Prostate gland (tissue), 2 donors: ENCODE measurements at places on chromosomes 2 and 18. TPM values are rescaled to one million over a fixed set of nuclear protein-coding genes. Genes with fewer than 3 reads are reported as not detected.

GRCh38 chr2:139529080-139529479 is 748.9 kb upstream of the NXPH2 start:
- no peak overlapping the region for H3K4me3 ChIP-seq
- no peaks in the 10 kb centered on the region for H3K4me1 ChIP-seq
- no peak for DNase-seq

The DSG3 gene
- total RNA-seq = 1.3 TPM

GRCh38 chr2:215749092-215749957 is 264.0 kb downstream of the MREG start:
- H3K4me1 ChIP-seq = no peaks in the 10 kb centered on the region
- no peaks in the 10 kb centered on the region for H3K36me3 ChIP-seq
- no peak for DNase-seq
- no peak overlapping the region for H3K4me3 ChIP-seq
- H3K27me3 ChIP-seq = no peaks in the 10 kb centered on the region

GRCh38 chr2:50727636-50728339 is 304.1 kb downstream of the NRXN1 start:
- H3K36me3 ChIP-seq = no peaks in the 10 kb centered on the region
- no peak overlapping the region for H3K27ac ChIP-seq
- DNase-seq = no peak

- no peaks in the 10 kb centered on the region for H3K4me1 ChIP-seq
- no peak overlapping the region for H3K27ac ChIP-seq
- H3K4me3 ChIP-seq = no peak overlapping the region
Measured at GRCh38 chr2:170744248-170745002, 25.8 kb upstream of the ERICH2 start.

DNA sequence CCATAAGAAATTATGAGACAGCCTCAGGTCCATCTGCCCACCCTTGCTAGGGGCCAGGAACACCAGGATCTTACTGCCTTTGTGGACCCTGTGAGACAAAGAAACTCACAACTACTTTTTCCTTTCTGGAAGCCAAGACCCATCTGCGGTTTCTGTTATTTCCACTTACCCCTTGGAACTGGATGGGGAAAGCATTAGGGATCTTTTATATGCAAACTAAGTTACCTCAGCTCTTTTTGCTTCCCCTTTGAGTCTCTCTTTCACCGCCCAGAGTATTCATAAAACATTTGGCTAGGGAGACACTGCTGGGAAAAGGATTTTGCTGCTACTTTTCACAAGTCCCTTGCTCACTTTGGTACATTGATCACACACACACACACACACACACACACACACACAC is 95.7 kb downstream of the ZNF385B start:
- no peaks in the 10 kb centered on the region for H3K4me1 ChIP-seq
- no peaks in the 10 kb centered on the region for H3K27me3 ChIP-seq
- no peak overlapping the region for H3K4me3 ChIP-seq
- H3K36me3 ChIP-seq = no peaks in the 10 kb centered on the region
- no peak for DNase-seq

The TUBB8B gene
- total RNA-seq = 1.0 TPM

DNA sequence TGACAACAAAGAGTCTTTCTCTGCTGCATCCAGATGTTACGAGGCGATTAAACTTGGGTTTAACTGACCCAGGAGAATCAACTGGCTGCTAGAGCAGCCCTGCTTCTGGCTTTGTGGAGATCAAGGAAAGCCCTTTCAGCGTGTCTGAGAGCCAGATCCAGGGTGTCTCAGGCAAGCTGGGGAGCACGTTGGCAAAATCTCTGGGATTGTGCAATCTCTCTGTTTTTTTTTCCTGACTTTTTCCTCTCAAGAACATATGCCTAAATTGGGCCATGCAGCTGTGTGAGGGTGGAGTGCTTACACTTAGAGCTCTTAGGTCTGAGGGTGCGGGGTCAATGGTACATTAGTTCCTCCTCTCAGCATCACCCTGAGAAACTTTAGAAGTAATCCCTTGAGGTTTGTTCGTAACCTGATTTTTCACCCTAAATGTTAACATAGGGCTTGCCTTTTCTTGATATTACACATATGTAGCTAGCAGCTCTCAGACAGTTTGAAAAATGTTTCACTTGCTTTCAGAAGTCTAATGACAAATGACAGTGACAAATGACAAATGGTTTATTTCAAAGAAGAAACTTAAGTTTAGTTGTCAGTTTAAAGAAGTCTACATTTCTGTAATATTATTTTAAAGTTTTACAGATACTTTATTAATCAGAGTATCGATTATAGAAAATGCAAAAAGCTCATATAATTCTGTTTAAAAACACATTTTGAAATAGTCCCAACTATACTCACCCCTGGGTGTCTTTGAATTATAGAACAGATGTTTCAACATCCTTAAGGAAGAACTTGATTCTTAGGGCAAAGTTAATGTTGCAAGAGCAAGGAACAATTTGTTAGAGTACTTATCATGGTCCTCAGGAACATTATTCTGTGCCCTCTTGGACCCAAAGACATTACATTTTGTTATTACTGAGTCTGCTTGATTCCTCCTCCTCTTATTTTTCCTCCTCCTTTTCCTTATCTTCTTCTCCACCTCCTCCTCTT is 38.4 kb upstream of the ZSWIM2 start:
- no peaks in the 10 kb centered on the region for H3K36me3 ChIP-seq
- no peak for DNase-seq
- H3K27ac ChIP-seq = no peak overlapping the region
- H3K27me3 ChIP-seq = no peaks in the 10 kb centered on the region
- no peak overlapping the region for H3K4me3 ChIP-seq

DNA sequence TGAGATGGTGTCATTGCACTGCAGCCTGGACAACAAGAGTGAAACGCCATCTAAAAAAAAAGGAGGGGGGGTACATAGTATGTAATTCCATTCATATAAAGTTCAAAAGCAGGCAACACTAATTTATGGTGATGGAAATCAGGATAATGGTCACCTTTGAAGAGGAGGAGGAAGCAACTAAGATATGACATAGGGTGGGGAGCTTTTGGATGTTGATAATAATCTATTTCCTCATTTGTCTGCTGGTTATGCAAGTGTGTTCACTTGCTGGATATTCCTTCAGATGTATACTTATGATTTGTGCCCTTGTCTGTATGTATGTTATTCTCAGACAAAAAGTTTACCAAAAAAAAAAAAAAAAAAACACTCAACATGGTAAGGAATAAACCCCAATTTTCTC is 28.6 kb upstream of the ATIC start:
- no peaks in the 10 kb centered on the region for H3K36me3 ChIP-seq
- H3K27ac ChIP-seq = no peak overlapping the region
- no peak overlapping the region for H3K4me3 ChIP-seq
- no peaks in the 10 kb centered on the region for H3K27me3 ChIP-seq

DNA sequence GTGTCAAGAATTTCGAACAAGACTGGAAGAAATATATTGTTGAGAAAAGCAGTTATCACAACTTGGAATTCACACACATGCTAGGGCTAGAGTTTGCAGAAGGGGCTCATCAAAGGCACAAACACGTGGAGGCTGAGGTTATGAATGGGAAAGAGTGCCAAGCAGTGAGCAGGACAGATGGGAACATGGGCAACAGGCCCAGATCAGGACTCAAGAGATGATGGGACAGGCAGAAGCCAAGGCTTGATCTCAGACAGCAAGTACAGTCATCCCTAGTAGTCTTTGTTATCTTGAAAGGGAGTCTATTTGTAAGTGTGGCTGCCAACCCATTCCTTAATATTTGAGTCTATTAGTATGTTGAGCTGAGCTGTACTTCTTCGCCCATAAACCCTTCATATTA is 22.2 kb upstream of the EPC2 start:
- H3K4me1 ChIP-seq = no peaks in the 10 kb centered on the region
- no peaks in the 10 kb centered on the region for H3K36me3 ChIP-seq
- no peak overlapping the region for H3K27ac ChIP-seq

DNA sequence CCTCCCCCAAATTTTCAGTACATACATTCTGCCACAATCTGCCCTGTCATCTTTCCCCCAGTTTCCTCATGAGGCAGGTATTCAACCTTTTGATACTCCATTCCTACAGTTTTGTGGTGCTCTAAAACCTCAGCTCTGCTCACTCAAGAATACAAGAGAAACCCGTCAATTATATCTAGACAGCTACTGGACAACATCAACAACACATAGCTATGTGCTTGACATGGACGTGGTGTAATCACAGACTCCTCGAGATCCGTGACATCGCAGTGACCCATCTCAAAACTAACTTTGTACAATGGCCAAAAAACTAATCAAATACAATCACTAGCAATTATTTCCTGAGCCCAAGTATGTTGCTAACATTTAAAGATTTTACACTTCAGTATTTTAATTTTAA is 23.6 kb downstream of the WDSUB1 start:
- no peaks in the 10 kb centered on the region for H3K4me1 ChIP-seq
- no peak overlapping the region for H3K27ac ChIP-seq
- DNase-seq = no peak
- H3K36me3 ChIP-seq = no peaks in the 10 kb centered on the region

DNA sequence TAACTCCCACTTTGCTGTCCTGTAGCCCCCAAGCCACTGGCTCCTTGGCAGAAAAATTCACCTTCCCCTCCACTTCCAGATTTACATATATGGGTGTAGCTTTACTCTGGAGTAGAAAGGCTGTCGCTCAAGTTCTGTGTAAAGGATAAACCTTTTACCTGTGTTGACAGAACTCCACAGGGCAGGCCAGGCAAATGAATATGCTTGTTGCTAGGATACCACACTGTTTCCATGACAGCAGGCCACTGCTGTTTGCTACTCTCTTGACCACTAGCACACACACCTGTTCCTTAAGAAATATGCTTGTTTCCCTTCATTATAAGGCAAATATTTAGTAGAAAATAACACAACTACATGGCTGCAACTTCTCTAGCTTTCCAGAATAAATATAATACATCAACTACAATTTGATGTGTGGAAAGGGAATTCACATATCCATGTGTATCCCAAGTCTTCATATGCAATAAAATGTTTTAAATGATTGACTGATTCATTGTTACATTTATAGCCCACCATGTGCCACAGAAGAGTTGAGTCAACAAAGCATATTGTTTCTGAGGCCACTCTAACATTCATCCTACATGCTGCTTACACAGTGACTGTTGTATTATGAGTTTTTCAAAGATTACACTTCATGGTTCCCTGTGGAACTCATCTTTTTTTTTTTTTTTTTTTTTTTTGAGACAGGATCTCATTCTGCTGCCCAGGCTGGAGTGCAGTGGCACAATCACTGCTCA is 56.2 kb upstream of the ROCK1 start:
- no peaks in the 10 kb centered on the region for H3K36me3 ChIP-seq
- H3K27ac ChIP-seq = peak overlapping the region; percentile 69
- DNase-seq = peak; percentile 84
- no peaks in the 10 kb centered on the region for H3K27me3 ChIP-seq
- no peak overlapping the region for H3K4me3 ChIP-seq
- H3K4me1 ChIP-seq = peaks cover 5% of the 10 kb centered on the region

GRCh38 chr2:120395221-120396012 is 49.5 kb downstream of the INHBB start:
- no peak overlapping the region for H3K4me3 ChIP-seq
- H3K27ac ChIP-seq = no peak overlapping the region
- H3K4me1 ChIP-seq = no peaks in the 10 kb centered on the region
- no peak for DNase-seq
- no peaks in the 10 kb centered on the region for H3K36me3 ChIP-seq
- no peaks in the 10 kb centered on the region for H3K27me3 ChIP-seq

DNA sequence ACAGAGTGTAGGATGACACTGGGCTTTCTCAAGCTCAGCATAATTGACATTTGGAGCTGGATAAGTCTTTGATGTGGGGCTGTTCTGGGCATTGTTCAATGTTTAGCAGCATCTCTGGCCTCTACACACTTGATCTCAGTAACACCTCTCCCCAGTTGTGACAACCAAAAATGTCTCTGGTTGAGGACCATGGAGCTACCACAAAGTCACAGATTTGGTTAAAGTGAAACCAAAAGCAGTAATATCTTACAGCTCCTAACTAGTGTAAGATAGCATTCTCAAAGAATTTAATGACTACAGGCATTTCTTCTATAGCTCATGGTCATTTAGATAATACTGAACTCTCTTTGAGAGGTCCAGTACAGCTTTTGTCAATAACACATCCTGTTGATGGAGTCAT is 23.4 kb upstream of the PAX3 start:
- H3K4me3 ChIP-seq = no peak overlapping the region
- H3K36me3 ChIP-seq = no peaks in the 10 kb centered on the region
- peaks cover 4% of the 10 kb centered on the region for H3K4me1 ChIP-seq
- H3K27me3 ChIP-seq = no peaks in the 10 kb centered on the region
- no peak for DNase-seq
- no peak overlapping the region for H3K27ac ChIP-seq

- DNase-seq = no peak
- H3K36me3 ChIP-seq = no peaks in the 10 kb centered on the region
- no peaks in the 10 kb centered on the region for H3K27me3 ChIP-seq
- H3K27ac ChIP-seq = no peak overlapping the region
Measured at GRCh38 chr2:25561136-25561850, 112.1 kb downstream of the DTNB start.

The LTBP1 gene
- 25.9 TPM for total RNA-seq

The SATB2 gene
- 11.8 TPM for total RNA-seq

The ASB18 gene
- total RNA-seq = not detected

The KCTD1 gene
- 24.7 TPM for total RNA-seq

DNA sequence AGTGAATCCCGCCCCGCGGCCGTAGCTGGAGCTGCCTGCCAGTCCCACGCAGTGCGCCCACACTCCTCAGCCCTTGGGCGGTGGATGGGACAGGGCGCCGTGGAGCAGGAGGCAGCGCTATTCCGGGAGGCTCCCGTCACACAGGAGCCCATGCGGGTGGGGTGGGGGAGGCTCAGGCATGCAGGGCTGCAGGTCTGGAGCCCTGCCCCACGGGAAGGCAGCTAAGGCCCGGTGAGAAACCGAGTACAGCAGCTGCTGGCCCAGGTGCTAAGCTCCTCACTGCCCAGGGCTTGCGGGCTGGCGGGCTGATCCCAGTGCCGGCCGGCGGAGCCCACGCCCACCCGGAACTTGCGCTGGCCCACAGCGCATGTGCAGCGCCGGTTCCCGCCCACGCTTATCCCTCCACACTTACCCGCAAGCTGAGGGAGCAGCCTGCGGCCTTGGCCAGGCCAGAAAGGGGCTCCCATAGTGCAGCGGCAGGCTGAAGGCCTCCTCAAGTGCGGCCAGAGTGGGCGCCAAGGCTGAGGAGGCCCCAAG is 1152.8 kb upstream of the CELF4 start:
- H3K4me3 ChIP-seq = no peak overlapping the region
- DNase-seq = no peak
- no peaks in the 10 kb centered on the region for H3K4me1 ChIP-seq
- no peaks in the 10 kb centered on the region for H3K36me3 ChIP-seq
- no peaks in the 10 kb centered on the region for H3K27me3 ChIP-seq

The UGT1A3 gene
- not detected for total RNA-seq

GRCh38 chr2:12723736-12724463 is 7.2 kb downstream of the TRIB2 start:
- H3K4me3 ChIP-seq = no peak overlapping the region
- H3K36me3 ChIP-seq = no peaks in the 10 kb centered on the region

The SLC39A10 gene
- 26.3 TPM for total RNA-seq

The UNC80 gene
- total RNA-seq = 8.6 TPM

DNA sequence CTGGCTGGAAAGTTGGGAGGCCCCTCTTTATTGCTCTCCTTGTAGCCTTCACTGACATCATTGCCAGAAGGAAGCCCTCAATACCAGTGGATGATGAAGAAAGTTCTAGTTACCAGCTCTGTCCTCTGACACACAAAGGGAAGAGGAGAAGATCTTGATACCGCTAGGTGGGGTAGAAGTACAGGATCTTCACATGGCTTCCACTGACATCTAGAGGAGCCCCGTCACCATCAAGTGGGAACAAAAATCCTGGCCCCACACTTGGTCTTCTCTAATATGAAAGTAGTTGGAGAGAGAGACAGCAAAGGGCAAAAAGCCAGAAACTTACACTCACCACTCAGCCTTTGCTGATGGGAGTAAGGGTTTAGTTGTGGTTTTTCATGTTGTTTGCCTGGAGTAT is 12.4 kb downstream of the XIRP2 start:
- no peaks in the 10 kb centered on the region for H3K27me3 ChIP-seq
- H3K27ac ChIP-seq = no peak overlapping the region
- no peak for DNase-seq
